Activated T-cell treated with anti-CD3 and anti-CD28 coated beads for 48 hours (primary cell): ENCODE measurements at places on chromosomes 1 and 21.

DNA sequence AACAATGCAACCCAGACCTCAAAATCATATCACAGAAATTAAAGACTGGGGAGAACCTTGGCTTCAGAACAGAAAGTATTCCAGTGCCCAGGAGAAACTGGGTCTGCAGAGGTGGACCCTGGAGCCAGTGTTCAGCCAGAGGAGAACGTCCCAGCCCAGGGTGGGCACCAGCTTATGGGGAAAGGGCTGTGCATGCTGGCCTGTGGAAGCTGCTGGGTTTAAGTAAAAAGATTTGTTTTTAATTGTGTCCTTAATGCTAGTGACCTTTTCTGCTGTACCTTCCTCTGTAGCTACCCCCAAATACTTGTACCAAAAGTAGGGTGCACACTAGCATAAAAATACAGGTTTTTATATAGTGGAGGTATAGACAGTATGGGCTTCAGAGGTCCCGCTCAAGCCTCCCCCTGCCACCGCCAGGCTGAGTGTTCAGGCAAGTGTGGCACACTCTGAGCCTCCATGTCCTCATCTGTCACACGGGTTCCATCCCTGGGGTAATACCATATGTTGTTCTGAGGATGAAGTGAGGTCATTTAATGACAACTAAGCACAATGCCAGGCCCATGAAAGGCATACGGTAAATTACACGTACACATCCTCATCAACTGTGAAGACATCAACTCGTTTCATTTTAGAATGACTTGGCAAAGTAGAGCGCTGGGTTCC is 47.0 kb downstream of the SLC37A1 start:
- DNase-seq, result no peak

DNA sequence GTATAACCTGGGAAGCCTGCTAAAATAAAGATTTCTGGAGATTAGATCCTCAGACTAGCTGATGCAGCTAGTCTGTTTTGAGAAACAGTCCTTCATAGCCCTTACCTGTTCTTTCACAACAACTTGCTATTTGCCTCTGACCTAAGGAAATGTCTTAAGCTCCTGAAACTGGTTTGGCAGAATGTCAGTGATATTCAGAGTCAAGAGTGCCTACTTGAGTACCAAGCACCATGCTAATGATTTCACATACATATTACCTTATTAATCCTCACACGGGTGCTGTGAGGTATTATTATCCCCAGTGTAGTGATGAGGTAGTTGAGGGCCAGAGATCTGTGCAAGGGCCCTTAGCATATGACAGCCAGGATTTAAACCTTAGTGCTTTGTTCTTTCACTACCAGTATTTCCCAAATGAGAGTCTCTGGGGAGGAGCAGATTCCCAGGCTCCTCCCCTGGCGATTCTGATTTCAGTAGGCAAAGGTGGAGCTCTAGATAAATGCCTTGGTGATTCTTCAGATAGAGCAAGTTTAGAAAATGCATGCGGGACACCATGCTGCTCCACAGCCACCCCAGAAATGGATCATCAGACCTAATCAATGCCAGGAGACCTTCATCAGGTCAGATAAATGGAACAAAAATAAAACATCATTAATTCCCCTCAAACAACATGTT is 47.4 kb upstream of the WNT2B start:
- DNase-seq, result no peak

DNA sequence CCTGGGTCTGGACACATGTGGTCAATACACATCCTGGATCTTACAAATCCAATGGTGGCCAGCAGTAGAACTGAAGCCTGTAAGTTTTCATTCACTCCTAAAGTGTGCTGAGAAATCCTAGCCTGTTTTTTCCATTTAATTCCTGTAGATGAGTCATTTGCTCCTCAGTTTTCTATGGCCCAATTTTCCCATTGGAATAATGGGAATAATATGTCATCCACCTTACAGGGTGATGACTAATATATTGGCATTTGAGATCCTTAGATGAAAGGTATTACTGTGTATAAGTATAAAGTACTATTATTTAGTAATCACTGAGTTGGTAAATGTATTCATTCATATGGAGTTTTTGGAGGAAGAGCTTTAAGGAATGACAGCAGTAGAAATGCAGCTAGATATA is 89.7 kb upstream of the ADAR start:
- no peak for DNase-seq

GRCh38 chr1:213585959-213586586 is 401.7 kb upstream of the PROX1 start:
- no peak for DNase-seq

GRCh38 chr1:48003741-48004531 is 6.8 kb upstream of the TRABD2B start:
- no peak for DNase-seq

GRCh38 chr1:234683861-234684632 is 74.1 kb upstream of the IRF2BP2 start:
- DNase-seq, result no peak

DNA sequence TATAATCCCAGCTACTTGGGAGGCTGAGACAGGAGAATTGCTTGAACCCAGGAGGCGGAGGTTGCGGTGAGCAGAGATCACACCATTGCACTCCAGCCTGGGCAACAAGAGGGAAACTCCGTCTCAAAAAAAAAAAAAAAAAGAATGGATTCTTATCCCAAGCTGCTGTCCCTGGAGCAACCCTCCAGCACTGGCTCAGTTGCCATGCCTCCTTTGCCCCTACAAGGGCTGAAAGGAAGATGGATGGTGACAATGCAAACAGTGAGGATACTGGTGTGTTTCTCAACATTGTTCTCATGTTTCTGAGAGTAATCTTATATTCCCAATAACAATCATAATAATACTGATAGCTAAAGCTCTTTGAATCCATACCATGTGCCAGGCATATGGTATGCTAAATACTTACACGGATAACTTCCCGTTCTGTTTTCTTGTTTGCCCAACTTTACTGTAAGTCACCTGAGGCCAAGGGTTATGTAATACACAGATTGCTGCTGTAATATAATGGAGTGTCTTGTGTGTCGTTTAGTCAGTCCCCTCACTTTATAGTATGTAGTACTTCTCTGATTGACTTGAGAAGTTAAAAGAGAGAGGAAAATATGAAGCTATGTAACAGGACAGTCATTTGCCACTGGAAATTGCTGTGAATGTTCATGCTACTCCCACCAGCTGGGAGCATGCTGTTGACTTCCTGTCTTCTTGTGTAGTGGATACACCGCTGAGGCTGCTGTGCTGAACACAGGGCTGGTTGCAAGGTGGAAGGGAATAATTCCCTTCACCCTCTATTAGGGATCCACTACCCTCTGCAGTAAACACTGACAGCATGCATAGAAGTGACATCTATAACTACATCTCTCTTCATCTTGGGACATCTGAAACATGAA is 153.6 kb downstream of the CNIH3 start:
- DNase-seq, result no peak

DNA sequence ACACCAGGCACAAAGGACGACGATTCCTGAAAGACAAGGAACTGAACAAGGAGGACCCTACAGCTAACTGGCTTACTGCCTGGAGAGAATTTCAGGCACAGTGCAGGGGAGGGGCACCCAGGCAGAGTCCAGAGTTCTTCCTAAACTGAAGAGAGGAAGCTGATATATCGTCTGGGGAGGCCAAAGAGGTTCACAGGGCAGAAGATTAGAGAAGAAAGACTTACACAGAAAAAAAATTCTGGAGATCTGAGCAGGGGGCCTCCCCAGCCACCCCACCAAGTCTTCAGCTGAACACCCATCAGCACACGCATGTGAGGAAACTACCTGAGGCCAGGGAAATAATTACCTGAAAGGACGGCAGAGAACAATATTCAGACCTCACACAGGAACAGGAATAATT is 24.6 kb downstream of the SORT1 start:
- no peak for DNase-seq

DNA sequence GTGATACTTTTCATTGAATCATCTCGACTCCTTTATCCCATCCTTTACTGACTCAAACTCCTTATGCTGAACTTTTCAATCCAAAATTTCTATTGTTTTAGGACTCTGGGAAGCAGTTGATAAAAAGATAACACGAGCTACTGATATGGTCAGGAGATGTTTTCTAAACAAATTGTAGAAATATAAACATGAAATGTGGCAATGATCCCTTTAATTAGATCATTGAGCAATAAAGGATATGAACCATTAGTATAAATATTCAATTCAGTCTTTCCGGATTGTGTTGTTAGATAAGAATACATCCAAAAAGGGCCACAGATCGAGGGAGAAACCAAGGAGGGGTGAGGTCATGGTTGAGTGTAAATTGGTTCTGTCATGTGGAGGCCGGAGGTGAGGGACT is 88.4 kb downstream of the NID1 start:
- no peak for DNase-seq

GRCh38 chr1:164914208-164914607 is 355.2 kb downstream of the PBX1 start:
- DNase-seq, result no peak

DNA sequence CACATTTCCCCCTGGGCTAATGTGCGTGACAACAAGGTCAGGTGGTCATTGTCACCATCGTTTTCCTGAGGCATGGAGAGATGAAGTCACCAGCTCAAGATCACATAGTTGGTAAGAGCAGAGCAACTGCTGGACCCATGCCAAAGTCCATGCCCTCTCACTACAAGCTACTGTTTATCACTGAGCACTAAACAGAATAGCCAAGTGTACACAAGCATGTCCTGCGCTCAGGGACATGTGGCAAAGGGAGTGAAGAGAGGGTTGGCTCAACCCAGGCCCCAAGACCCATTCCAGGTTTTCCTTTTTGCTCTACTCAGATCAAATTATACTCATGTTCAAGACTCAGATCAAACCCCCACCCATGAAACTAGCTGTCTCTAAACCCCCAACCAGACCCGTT is 20.8 kb downstream of the LRRC52 start:
- DNase-seq, result no peak

GRCh38 chr21:41819236-41819855 is 52.5 kb upstream of the RIPK4 start:
- no peak for DNase-seq

DNA sequence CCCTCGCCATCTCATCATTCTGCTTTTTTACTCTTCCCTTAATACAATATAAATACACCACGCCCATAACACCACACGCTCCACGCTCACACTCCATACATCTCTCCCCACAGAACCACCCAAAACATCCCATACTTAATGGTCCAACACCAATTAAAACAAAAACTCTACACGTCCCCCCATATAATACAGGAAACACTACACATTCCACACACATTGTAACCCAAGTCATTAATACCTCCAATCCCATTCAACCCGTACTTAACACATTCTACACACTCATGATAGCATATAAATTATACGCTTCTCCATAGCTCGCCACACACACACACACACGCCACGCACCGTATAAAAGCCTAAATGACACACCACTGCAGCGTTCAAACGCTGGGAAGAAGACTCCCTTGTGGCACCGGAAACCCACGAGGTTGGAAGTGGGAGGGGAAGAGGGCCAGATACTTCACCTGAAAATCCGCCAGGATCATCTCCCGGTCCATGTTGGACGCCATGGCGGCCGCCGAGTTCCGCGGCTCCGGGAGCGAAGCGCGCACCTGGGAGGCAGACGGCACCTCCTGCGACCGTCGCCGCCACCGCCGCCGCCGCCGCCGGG is 659 bp downstream of the FAF1 start:
- DNase-seq, result no peak

DNA sequence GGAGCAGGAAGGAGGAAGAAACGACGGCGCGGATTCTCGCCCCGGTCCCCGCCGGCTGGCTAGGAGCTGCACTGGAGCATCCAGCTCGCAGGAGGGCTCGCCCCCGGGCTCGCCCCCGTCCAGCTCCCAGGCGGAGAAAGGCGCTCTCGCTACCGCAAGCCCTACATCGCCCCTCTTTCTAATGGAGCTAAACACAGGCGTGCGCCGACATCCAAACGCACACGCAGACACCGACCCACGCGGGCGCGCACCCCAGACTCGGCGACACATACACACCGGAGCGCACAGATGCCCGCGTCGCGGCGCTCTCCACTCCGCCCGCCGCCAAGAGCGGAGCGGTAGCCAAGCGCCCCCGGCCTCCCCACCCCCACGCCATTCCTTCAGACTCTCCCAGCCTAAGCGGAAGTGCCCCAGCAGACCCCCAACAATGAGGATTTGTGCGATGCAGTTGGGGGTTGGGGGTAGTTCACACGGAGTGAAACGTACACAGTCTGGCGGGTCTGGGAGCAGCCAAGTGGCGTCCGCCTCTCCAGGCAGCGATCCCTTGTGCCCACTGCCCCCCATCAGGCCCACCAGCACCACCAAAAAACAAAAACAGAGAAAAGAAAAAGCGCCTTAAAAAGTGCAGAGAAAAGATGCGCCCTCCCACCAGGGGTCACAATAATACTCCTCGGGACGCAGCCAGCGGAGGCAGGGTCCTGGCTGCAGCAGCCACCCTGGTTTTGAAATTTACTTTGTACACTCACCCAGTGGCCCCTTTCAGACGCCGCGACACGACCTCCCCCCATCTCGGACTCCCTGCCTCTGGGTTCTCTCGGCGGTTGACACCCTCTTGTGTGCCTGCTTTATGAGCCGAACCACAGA is 1.4 kb downstream of the DAB1 start:
- no peak for DNase-seq
